ENCODE measurements at places on chromosomes 1 and 21.

- no peak for DNase-seq
These were observed 5.7 kb downstream of the AHCYL1 start for GRCh38 chr1:109990302-109990653.

GRCh38 chr1:52080014-52080415 lies 23.9 kb downstream of the BTF3L4 start:
- no peak for DNase-seq

DNA sequence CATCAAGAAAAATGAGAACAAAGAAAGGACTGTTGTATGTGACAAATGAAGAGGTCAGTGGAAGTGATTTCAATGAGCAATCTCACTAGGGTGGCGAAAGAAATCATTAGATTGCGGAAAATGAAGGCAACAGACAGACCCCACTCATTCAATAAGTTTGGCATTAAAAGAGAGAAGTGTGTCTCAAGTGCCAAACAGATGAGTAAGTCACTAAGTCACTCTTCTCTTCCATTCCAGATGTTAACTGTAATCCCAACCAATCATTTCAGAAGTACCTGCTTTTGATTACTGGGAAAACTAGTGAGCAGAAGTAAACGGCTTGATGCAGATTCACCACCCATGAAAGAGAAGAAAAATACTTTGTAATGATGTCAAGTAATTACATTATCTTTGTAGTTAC lies 144.3 kb upstream of the PRMT6 start:
- no peak for DNase-seq

DNA sequence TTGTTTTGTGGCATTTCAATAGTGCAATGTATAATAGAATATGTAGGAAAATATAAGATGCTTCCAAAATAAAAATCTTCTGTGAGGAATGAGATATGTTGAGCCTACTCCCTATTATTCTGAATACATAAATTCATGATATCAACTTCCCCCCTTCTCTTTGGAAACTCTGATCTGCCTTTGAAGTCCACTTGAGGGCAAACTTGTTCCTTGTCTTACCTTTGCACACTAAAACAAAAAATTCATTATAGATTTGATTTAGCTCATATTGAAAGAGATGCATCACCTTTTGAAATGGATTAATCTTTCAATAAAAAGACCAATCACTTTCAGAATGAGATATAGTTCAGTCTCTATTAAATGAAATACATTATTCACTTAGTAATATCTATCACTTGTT lies 580.7 kb upstream of the ADGRL4 start:
- no peak for DNase-seq

DNA sequence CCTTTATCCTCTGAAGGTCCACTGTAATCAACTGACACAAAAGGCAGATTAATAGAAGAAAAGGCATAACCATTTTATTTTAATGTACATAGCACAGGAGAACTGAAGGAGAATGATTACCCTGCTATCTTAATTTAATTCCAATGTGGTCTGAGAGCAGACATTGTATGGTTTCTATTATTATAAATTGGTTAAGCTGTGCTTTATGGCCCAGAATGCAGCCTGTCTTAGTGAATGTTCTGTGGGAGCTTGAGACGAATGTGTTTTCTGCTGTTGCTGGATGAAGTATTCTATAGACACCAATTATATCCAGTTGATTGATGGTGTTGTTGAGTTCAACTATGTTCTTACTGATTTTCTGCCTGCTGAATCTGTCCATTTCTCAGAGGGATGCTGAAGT lies 25.0 kb upstream of the SLC2A1 start:
- DNase-seq: no peak

Measured in CMK (cell line).